ENCODE measurements at places on chromosomes 3 and 15.
A peak's percentile ranks its signal among the peaks of the same experiment; 100 is the strongest.

GRCh38 chr15:84981711-84982300 lies at the start of gene PDE8A:
PDE8A (plus strand) TSS chr15:84981856; CDS start chr15:84982163, 307 bp downstream.
- DNase-seq: peak; percentile 76

DNA sequence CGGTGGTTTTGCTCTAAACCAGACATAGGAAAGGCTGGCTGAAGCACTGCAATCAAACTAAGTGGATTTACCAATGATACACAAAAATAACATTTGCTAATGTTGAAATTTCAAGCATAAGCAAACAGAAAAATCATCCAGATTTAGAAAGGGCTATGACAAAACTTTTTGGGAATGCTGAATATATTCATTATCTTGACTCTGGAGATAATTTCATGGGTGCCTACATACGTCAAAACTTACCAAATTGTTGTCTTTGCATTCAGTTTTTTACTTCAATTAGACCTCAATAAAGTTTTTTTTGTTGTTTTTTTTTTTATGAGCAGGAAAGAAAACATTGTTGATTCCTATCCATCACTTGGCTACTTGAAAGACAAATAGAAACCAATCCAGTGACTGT lies 140.8 kb downstream of the NR2E3 start:
- no peak for DNase-seq

GRCh38 chr3:133928903-133929607 lies 33.4 kb upstream of the RAB6B start:
- no peak for DNase-seq

- peak; percentile 57 for DNase-seq
Observed at GRCh38 chr3:124995460-124995994, 60.3 kb downstream of the HEG1 start.

DNA sequence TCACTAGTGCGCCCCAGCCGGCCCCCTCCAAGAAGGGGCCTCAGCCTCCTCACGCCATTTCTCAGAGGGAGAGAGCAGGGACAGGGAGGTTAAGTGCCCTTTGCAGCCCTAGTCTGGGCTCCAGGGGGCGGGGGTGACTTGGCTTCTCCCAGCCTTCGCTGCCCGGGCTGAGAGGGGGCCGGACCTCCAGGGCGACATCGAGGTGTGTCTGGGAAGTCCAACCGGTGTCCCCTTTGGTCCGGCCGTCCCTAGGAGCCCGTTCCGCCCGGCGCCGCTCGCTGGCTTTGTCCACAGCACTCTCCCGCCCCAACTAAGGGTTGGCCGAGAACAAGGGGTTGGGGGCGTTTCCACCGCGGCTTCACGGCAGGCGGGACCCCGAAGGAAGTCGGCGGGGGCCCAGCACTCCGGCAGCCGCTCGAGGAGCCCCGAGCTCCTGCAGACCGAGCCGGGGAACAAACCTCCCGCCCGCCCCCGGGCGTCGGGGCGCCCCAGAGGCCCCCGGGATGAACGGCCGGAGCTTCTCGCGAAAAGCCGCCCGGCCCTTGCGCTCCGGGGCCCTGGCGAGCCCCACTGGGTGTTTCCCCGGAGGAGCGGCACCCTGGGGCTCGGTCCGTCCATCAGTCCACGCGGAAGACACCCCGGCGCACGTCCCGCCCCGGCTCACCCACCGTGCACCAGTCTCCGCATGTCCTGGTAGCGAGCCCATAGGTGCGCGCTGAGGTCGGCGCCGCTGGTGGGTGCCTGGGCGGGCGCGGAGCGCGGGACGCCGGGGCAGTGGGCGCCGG lies 627 bp downstream of the NT5DC2 start:
- DNase-seq: peak; percentile 73

GRCh38 chr3:57278237-57278636 lies 14.2 kb downstream of the ASB14 start:
- no peak for DNase-seq

- no peak for DNase-seq
Observed at GRCh38 chr3:6467186-6467585, 393.7 kb upstream of the GRM7 start.

GRCh38 chr3:158773845-158774830 lies 27.7 kb upstream of the MFSD1 start:
- DNase-seq: no peak

DNA sequence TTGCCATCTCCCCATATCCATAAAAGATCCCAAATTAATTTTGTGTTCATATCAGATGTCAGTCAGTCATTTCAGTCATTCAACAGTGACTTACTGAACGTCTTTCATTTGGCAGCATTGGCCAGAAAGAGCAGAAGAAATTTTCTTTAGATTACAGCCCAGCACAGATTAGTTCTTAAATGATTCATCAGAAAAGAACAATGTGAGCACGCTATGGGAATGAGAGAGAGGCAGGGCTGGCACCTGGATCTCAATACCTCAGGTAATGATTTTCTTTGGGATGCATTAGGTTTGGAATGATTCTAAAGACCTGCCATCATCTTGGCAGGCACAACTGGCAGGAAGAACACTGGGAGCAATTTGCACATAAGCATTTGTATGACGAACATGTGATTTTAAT lies 41.6 kb downstream of the FBN1 start:
- DNase-seq: no peak
